NB4 (cell line): ENCODE measurements at places on chromosomes 4 and X.

GRCh38 chr4:25926462-25926861 is 12.4 kb downstream of the SMIM20 start:
- no peak for DNase-seq

GRCh38 chr4:38994135-38994534 is 38.1 kb downstream of the TMEM156 start:
- DNase-seq: no peak

GRCh38 chr4:98343626-98344025 is 82.4 kb downstream of the RAP1GDS1 start:
- no peak for DNase-seq

DNA sequence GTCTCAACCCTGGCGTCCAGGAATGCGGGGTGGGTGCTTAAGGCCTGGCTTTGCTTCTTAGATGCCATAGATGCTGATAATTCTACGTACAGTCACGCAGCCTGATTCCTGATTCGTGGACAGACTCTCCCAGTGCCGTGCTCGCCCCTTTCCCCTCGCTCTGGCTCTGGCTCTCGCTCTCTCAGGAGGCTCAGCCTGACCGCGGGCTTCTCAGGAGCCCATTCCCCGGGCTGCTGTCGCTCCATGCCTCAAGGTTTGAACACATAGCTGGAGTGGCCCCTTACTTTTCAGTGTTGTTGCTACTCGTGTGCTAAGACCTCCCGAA is 59.2 kb upstream of the ZC4H2 start:
- DNase-seq: no peak
